ENCODE measurements at places on chromosomes 13 and 19. TPM values are rescaled to one million over a fixed set of nuclear protein-coding genes. Genes with fewer than 3 reads are reported as not detected.

Gene LILRA1
- total RNA-seq: not detected

GRCh38 chr13:72643311-72643989, 84.0 kb downstream of the MZT1 start:
- peak; percentile 64 for DNase-seq

- no peak for DNase-seq
Measured at GRCh38 chr13:113116206-113116800, 6.3 kb upstream of the F10 start.

DNA sequence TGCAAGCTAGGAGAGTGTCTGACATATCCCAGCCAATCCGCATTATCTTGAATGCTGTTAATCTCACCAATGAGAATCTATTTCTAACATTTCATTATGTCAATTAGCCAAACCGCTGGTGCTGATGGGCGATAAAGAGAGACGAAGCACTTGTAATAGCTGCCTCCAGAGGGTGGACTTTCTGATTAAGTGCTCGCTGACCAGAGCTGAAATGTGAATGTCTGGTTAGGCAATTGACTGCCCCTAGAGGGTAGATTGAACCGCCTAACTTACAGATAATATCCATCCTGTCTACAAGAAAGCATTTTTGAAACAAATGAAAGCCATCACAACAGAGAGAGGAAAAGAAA, 552 bp upstream of the GRWD1 start:
- peak; percentile 96 for DNase-seq

- no peak for DNase-seq
Measured at GRCh38 chr13:106291006-106291405, 244.5 kb downstream of the EFNB2 start.

DNA sequence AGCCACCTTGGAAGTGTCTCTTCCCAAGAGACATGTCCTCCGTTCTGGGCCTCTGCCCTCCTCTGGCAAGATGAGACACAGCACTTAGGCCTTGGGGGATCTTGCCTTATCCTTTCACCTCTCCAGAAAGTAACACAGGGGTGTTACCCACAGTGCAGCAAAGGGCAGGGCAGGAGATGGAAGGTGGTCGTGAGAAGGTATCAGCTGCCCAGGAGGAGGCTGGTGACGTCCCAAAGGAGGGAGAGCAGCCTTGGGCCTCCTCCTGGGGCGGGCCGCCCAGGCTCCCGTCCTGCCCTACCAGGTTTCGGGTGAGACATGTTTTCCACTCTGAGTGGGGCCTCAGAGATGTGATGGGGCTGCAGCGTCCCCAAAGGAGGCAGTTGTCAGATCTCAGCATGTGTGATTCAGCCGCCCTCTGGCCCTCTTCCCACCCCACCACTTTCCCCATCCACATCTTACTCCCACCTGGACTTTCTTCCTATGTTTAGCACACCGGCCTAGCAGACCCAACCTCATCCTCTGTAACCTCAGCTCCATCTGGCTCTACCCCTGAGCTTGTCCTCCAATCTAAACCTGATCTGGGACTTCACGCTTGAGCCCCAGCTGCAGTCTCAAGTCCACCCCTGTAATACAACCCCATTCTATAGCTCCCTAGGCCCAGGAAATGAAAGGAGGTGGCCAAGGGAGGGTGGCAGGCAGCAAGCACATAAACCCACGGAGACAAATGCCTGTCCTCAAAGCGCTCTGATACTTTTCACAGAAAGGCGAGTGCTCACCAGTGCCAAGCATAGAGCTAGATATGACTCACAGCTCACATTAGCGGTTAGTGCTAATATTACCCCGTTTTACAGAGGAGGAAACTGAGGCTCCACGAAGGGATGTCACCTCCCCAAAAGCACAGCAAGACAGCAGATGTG, 9.3 kb downstream of the POU2F2 start:
- no peak for DNase-seq

Measured in fibroblast of the aortic adventitia (primary cell).